ENCODE measurements at places on chromosomes 4 and X.
A peak's percentile ranks its signal among the peaks of the same experiment; 100 is the strongest.

GRCh38 chr4:157080605-157081004, 4.7 kb downstream of the GLRB start:
- DNase-seq, result no peak

DNA sequence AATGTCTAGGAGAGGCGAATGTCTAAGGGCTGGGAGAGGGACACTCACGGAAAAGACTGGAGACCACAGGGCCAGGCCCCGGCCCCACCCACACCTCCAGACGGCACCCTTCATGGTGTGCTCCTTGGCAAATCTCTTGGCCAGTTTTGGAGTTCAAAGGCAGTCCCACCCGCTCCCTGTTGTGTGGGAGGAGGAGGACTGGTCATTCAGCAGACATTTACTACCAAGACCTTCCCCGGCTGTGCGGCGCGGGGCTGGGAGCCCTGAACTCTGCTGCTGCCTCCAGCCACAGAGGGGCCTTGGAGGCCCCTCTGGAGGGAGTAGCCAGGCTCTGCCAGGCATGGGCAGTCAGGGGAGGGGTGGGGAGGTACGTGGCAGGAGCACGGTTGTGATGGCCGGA, 8.7 kb upstream of the TBC1D14 start:
- no peak for DNase-seq

DNA sequence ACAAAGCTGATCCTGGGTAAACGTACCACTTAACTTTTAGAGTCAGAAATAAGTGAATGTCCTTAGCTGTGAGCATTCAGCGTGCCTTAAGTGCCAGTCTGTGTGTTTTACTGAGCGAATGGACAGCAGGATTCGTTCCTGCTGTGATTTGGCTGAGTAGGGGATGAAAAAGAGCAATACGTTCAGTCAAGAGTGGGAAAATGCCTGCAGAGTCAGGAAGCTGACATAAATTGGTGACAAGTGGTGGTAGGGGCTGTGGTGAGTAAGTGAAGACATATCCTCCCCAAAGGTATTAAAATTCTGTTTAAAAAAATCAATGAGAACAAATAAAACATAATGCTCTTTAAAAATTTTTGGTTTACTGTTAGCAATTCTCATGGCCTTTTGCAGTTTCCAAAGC, 56.6 kb upstream of the TNIP3 start:
- DNase-seq, result peak; percentile 13

DNA sequence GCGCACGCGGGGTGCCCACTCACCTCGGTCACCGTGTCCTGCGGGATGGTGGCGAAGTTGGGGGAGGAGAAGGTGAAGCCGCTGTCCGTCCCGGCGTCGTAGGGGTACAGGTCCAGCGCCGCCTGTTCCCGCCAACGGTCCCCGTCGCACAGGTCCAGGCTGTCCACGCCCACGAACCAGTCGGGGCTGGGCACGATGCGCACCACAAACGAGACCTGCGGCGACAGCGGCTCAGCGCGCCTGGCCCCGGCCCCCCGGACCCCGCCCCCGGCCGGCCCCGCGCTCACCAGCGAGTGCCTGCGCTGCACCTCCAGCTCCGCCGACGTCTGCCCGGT, 1.4 kb downstream of the SPON2 start:
- DNase-seq, result no peak

DNA sequence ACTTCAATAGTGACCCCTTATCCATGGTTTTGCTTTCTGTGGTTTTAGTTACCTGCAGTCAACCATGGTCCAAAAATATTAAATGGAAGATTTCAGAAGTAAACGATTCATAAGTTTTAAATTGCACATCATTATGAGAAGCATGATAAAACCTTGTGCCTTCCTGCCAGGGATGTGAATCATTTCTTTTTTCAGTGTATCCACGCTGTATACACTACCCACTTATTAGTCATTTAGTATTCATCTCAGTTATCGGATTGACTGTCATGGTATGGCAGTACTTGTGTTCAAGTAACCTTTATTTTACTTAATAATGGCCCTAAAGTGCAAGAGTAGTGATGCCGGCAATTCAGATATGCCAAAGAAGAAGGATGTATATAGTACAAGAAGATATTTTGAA, 37.7 kb upstream of the TASL start:
- DNase-seq, result no peak

DNA sequence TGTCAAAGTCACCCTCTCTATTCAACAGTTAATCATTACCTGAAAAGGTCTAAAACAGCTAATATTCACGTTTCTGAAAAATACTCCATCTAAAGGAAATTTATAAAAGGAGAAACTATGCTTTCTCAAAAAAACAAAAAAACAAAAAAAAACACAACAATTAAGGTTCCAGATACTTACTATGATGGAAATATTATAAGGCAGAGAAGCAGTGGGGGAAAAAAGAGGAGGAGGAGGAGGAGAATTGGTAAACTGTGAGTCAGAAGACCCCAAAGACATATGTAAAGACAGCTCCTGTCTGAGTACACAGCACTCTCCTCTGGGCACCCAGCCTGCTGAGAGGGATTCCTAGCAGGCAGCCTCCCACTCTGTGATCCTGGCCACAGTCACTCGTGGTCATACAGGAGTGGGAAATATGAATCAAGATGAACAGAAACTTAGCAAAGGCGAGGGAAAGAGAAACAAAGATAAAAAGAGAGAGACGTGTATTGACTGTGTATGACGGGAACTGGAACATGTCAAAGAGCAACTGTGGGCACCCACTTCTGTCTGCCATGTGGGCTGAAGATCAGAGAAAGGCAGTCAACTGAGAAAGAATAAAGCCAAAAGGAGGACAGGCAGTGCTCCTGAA, 12.5 kb downstream of the KLHL15 start:
- DNase-seq, result no peak

DNA sequence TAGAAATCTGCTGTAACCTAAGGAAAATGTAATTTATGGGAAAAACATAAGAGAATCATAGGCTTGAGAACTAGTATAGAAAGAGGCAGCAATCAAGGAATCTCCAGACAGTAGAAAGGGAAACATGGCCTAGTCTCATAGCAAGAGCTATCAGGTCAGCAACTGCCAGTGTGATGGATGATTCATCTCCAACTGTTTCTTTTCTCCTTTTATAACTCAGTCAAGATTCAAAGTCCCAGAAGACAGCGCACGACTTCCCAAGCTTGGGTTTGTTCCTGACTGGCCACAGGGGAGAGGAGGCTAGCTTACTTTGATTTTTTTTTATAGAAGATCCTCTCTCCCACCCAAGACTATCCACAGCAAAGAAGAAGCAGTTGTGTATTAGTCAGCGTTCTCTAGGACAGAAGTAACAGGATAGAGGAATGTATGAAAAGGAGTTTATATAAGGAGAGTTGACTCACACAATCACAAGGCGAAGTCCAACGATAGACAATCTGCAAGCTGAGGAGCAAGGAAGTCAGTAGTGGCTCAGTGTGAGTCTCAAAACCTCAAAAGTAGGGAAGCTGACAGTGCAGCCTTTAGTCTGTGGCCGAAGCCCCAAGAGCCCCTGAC, 181.5 kb downstream of the GC start:
- DNase-seq, result no peak

GRCh38 chrX:36867143-36867542, 141.0 kb upstream of the FAM47C start:
- no peak for DNase-seq

- DNase-seq, result no peak
Observed at GRCh38 chr4:70670332-70671014, 4.2 kb upstream of the JCHAIN start.

DNA sequence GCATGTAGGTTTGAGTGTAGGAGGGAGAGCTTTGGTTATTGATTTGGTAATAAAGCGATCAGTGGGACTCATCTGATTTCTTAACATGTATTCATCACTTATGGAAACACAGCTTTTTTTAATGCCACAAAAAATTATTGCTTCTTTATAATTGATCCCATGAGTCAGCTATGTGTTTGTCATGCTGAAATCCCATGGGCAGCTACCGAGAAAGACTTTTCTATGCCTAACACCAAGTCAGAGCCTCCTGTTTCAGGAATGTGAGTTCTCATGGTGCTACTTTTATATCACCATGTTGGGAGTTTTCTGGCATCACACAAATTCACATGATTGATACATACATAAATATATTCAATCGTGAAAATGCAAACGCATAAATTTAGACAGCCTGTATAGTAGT, 165.7 kb downstream of the RAPGEF2 start:
- DNase-seq, result no peak

- no peak for DNase-seq
Observed at GRCh38 chr4:53861856-53862610, 202.4 kb downstream of the CHIC2 start.

DNA sequence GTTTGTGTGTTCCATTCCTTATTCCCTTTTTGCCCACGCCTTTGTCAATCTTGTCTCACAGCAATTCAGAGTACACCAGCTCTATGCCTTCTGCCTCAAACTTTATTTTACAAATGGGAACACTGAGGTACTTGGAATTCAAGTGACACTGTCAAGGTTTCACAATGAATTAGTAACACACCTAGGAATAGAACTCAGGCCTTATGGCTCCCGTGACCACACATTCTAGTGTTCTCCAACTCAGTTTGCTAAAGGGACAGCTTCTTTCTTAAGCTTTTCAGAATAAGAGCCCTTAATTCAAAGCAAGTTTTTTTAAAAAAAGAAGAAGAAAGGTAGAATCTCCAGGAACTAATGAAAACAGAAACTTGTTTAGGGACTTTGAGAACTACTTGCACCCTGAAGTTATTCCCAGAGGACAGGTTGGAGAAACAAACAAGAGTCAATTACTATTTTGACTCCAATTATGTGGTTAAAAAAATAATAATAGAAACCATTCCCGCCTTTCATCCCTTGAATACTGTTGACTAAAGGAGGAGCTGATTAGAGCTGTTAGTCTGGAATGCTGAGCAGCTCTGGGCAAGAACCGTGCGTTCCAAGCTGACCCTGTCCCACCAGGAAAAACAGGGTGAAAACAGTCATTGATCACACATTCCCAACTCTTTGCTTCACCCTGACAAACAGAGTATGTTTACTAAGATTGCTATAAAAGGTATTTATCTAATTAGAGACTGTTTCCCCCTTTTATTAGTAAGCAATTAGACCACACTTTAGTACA, 408.8 kb upstream of the CNKSR2 start:
- DNase-seq, result no peak

DNA sequence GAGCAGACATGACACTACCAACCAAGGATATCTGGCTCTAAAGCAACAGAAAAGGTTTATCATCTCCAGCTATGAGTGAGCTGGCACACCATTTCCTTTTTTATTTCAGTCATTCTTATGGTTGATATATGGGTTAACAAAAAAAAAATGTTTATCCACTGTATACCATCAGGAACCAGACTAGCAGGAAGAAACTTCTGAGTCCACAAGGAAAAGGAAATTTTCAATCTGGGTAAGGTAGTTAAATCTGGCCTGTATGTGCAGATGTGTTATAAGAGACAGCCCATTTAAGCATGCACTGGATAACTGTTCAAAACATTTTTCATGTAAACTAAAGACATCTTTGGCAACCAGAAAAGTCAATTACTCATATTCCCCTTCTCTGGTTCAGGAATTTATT, 35.0 kb downstream of the AMMECR1 start:
- no peak for DNase-seq

DNA sequence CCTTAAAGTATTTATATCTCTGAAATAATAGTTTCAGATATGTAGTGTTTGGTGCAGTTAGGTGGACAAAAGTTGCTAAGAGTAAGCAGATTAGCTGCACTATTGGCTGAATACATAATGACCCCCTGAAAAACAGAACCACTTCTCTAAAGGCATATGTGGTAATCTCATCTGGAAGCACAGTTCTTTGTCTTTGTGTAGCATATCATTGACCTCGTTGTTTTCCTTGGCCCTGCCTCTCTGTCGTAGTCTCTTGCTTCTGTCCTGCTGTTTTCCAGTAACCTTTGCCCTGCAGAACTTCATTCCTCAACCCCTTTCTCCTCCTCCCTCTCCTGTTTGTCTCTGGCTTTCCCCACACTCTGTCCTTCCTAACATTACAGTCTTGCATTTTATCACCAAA, 41.4 kb downstream of the JADE3 start:
- DNase-seq, result no peak

DNA sequence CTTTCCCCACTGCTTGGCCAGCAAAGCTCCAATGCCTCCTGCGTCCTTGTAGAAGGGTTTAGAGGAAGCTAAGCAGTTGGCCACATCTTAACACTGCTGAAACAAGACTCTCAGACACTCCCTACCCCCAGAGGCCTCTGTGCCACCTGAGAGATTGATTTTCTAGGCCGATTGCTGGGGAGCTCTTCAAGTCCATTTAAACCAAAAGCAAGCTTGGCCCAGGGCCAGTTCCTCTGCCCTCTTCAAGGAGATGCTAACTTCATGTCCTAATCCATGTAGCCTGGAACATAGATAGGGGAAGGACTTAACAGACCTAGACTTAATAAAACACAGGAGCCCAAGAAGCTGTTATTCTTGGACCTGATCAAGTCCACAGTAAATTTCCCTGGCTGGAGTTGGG, 27.2 kb upstream of the FMR1NB start:
- no peak for DNase-seq

- no peak for DNase-seq
Observed at GRCh38 chrX:118455013-118455412, 40.6 kb upstream of the DOCK11 start.

DNA sequence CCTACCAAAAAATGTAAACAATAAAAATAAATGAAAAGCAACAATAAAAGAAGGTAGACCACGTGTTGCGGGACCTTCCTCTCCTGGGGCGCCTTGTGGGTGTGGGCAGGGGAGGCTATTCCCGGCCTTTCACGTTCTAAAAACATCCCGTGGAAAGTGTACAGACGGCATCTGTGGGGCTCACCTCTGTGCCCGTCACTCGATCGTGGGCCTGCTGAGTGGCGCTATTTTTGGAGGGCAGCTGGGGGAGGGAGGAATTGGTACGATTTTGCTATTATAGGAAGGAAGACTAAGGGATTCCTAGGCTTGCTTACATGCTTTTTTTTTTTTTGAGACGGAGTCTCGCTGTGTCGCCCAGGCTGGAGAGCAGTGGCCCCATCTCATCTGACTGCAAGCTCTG, 13.6 kb upstream of the PPP2R3B start:
- DNase-seq, result no peak

Data from CD4-positive, alpha-beta T cell treated with Interleukin-17A for 4 hours (primary cell).